ENCODE measurements at places on chromosomes 1 and 21.

DNA sequence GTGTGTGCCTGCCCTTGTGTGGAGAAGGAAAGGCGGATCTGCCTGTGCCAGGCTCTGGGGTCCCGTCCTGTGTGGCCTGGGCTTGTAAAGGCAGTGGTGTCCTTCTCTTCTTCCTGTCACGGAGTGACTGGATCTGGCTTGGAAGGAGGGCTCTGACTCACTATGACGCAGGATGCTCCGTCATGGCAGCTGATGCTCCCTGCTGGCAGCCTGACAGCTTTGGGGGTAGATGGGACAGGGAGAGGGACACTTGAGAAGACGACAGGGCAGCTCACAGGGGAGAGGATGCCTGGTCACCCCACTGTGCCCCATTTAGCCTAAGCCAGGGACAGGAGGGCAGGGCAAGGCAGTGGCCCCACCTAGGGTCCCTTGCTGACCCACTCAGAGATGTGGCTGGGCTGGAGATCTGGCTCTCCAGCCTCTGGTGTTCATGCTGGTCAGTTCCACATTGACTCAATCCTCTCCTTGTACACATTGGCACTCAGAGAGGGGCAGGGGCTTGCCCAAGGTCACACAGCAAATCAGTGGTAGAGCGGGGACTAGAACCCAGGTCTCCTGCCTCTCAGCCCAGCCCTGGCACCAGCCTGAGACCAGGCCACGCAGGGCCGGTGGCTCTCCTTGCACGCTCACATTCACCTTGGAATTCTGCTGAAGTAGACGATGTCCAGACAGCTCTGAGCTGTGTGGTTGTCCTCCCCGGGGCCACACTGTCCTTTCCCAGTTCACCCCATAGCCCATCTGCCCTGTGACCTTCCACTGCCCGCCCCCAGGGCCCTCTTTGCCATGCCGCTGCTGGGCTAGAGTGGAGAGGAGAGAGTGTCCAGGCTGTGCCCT is 2.8 kb upstream of the FAM131C start:
- DNase-seq = no peak

- DNase-seq = no peak
These were observed 2.1 kb downstream of the SAMD11 start for GRCh38 chr1:925561-926421.

DNA sequence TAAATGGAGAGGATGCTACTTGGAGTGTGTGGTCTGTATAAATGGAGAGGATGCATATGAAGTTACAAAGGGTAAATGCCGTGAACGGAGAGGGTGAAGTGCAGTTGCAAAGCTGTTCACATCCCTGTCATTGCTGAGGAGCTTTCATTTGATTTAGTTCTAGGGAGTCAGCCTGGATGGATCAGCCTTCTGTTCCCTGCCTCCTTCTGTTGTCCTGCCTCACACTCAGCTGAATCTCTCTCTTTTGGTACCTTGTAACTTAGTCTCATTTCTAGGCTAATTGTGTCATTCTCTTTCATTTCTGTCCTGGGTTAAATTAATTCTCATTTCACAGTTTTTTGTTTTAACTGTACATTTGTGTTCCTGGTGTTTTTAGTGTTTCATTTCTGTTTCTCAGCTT is 133.2 kb upstream of the COL6A1 start:
- DNase-seq = no peak

DNA sequence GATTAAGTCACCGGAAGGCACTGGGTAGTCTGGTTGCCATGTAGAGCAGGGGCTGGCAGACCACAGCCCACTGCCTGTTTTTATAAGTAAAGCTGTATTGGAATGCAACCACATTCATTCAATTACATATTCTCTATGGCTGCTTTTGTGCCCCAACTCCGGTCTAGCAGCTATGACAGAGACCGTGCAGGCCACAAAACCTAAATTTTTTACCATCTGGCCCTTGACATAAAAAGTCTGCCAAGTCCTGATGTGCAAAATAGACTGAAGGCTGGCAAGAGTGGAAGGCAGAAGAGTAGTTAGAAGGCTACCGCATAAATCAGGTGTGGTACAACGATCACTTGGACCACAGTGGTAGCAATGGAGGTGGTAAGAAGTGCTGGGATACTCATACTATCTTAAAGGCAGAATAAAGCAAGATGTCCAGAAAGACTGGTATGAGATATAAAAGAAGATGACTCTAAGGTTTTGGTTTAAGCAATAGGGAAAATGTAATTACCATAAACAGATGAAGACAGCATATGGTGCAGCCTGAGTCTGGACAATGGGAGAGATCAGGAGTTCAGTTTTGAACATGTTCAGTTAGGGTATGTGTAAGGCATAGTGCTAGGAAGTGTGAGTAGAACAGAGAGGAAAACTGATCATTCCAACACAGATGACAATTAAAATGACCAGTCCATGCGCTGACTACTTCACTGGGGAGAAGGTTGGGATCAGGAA is 37.2 kb downstream of the EGLN1 start:
- no peak for DNase-seq

- DNase-seq = no peak
These were observed 184.4 kb downstream of the PTGER3 start for GRCh38 chr1:70863239-70863638.

DNA sequence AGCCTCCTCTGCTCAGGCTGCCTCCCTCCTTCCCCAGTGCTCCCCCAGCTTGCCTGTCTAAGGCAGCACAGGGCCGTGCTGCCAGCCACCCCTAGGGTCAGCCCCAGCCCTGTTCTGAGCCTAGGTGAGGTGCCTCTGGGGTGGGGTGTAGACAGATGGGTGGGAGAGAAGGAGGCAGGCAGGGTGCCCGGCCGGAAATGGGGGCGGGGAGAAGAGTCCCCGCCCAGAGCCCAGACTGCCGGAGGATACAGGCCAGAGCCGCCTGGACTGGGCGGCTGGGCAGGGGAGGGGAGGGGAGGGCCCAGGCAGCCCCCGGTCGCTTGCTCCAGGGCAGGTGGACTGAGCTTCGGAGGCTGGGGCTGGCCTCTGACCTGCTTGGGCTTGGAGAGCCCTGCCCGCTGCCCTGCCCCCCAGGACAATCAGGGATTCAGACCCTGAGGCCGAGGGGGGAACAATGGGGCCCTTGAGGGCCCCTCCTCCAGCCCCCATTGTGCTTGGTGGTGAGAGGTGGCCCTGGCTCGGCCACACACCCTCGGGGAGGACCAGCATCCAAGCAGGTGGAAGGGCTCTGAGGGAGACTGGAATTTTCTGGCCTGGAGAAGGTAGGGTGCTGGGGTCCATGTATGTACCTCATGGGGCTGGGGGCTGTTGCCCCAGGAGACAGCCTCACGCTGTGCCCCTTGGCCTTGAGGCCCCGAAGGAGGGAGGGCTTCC is at the start of gene GJC2:
Gene GJC2 (plus strand): TSS at position 525 of the 714 bp plus-strand sequence. CDS start 7,829 bp downstream, outside the sequence.
- DNase-seq = no peak

DNA sequence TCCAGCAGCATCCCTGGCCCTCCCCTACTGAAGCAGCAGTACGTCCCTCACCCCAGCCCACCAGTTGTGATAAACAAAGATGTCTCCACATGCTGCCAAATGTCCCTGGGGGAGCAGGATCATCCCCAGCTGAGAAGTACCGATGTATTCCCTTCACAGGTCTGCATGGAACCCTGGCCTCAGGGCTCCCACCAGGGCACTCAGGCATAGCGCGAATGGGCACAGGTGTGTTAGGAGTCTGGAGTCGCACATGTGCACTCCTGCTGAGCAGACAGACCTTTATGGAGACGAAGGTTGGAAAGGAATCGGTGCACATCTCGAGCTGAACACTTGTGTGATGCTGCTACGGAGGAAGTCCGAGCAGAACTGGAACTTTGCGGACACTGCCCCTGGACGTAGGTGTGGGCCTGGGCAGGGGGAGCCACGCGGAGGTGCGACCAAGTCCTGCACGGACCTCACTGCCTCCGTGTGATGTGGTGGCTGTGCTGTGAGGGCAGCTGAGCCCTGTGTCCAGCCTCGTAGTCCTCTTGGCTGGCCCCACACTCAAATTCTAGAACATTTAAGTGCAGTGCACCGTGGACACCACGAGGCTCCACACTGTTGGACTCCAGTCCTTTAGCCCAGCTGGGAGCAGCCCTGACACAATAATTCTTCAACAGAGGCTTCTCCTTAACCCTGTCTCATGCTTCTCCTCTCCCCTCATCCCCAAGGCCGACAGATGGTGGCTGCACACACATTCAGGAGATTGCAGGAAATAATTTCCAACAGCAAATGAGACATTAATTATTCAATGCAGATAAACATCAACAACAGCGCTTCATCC is 43.4 kb downstream of the RSPH1 start:
- DNase-seq = no peak

DNA sequence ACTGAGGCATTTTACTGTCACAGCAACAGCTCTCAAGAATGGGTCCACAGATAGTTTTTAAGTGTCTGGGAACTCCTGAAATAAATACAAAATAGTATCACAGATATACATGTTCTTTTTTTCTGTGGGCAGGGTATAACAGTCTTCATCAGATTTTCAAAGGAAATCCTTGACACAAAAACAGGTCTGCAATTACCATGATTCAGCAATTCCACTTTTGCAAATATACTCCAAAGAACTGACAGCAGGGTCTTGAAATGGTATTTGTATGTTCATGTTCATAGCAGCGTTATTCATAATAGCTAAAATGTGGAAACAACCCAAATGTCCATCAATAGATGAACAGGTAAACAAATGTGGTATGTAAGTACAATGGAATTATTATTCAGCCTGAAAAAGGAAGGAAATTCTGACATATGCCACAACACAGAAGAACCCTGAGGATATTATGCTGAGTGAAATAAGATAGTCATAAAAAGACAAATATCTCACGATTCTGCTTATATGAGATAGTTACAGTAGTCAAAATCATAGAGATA is 85.0 kb downstream of the EPS15 start:
- no peak for DNase-seq
